GOT3 (cell line): ENCODE measurements at places on chromosomes 7 and 10.

DNA sequence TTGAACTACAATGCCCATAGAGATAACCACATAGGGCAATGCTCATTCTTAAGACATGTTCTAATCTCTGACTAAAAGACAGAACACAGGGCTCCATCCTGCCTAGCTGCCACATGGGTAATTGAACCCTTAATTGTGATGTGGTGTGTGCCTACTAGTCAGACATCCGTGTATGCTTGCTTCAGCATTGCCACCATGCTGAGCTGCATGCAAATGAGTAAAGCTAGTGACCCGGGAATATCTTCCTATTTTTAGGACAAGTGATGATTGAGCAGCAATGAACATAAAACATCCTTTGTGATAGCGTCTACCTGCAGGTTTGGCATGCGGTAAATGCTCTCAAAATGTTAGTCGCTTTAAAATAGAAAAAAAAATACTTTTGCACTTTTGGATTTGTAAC lies 115.8 kb downstream of the MAGI2 start:
- no peak for DNase-seq

DNA sequence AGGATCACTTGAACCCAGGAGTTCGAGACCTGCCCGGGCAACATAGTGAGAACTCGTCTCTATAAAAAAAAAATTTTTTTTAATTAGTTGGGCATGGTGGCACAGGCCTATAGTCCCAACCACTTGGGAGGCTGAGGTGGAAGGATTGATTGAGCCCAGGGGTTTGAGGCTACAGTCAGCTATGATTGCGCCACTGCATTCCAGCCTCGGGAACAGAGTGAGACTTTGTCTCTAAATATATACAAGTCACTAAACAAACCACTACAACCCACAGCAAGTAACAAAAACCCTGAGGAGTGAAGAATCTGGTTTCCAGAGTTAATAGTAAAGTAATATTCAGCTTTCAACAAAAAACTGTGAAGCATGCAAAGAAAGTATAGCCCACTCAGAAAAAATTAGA lies 32.7 kb upstream of the HHEX start:
- DNase-seq, result no peak

DNA sequence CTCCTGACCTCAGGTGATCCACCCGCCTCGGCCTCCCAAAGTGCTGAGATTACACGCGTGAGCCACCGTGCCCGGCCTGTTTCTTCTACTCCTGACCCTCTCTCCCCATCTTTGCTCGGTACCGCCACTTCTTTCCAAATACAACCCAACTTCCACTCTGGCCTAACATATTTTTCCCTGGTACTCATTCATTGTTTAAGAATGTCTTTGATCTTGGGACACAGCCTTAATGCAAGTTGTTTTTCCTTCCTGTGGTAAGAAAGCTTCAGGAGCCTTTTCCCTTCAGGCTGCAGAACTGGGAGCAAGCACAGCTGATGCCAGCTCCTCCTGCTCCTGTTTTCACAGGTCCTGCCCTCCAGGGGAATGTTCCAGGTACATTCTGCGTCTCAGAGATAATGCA lies 13.7 kb downstream of the CALML3 start:
- no peak for DNase-seq

- DNase-seq, result no peak
These were observed 64.4 kb downstream of the LHPP start for GRCh38 chr10:124525751-124526600.

GRCh38 chr10:95650232-95650631 lies 6.3 kb downstream of the ALDH18A1 start:
- no peak for DNase-seq

- DNase-seq, result peak; percentile 50
These were observed 50.6 kb downstream of the PRTFDC1 start for GRCh38 chr10:24901686-24902399.

- no peak for DNase-seq
These were observed 6.8 kb upstream of the GPR15LG start for GRCh38 chr10:84166620-84167288.
